Activated CD8-positive, alpha-beta T cell treated with anti-CD3 and anti-CD28 coated beads, Interleukin-2, amount 10 ng/mL, durations not matched to agents 7 days and 5 days (primary cell): ENCODE measurements at places on chromosomes 7 and 10. TPM values are rescaled to one million over a fixed set of nuclear protein-coding genes. Genes with fewer than 3 reads are reported as not detected.

The AKR1C8 gene
- total RNA-seq = 0.18 TPM

The MMRN2 gene
- not detected for total RNA-seq

The SPAM1 gene
- total RNA-seq = not detected

The KIF11 gene
- 85.2 TPM for total RNA-seq

The CLCN1 gene
- total RNA-seq = not detected

The SH2D4B gene
- total RNA-seq = 0.21 TPM

The FAM25A gene
- not detected for total RNA-seq

The SYT15B gene
- 0.32 TPM for total RNA-seq

DNA sequence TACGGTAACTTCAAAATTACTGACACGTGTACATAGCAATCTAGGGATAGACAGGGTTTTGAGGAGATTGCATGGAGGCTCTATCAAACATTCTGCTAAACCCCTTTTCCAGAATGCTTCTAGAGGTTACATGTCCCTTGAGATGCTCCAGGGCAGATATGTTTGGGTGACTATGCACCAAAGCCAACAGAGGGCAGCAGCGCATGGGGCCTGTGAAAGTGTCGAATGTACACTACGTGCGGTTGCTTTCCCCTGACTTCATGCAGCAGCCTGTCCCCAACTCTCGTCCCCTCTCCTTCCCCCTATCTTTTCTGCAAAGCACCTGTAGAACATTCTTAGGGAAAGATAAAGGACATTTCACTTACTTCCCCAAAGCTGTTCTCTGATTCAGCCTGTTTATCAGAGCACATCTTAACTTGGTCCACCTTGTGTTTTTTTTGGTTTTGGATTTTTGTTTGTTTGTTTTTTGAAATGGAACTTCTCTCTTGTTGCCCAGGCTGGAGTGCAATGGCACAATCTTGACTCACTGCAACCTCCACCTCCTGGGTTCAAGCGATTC, 90.2 kb downstream of the UBE3C start:
- no peaks in the 10 kb centered on the region for H3K27me3 ChIP-seq
- H3K27ac ChIP-seq = no peak overlapping the region

GRCh38 chr7:106344861-106345260, 60.1 kb upstream of the NAMPT start:
- H3K27ac ChIP-seq = peak overlapping the region; percentile 7
- H3K4me3 ChIP-seq = no peak overlapping the region
- DNase-seq = no peak

- no peak overlapping the region for H3K27ac ChIP-seq
- H3K4me1 ChIP-seq = peaks cover 5% of the 10 kb centered on the region
- H3K27me3 ChIP-seq = no peaks in the 10 kb centered on the region
These were observed 41.8 kb downstream of the ZCCHC24 start for GRCh38 chr10:79403441-79404230.

DNA sequence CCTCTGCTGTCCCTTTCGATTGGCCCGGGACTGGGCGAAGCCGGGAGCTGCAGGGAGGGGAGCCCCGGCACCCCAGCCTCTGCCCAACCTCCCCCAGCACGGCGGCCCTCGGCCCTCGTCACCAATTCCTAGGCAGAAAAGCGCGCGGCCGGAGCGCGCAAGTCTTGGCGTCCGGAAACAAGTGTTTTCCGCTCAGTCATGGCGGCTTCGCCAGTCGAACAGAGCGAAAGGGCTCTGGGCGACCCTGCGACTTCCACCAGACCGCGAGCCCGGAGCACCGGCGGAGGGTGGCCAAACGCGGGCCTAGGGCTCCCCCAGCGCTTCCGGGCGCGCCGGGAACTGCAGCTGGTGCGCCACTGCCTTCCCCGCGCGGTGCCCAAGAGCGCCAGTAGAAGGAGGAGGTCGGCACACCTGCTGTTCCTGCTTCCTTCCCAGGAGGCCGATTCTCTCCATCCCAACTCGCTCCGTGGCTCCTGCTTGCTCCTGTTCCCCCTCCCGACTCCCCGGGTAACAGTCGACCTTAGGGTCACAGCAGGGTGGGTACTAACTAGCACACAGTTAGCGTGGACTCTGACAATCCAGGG, 729.9 kb downstream of the ZWINT start:
- peaks cover 10% of the 10 kb centered on the region for H3K4me1 ChIP-seq
- H3K27ac ChIP-seq = no peak overlapping the region
- H3K4me3 ChIP-seq = peak overlapping the region; percentile 46
- peaks cover 22% of the 10 kb centered on the region for H3K27me3 ChIP-seq
- peak; percentile 26 for DNase-seq

- no peaks in the 10 kb centered on the region for H3K4me1 ChIP-seq
- H3K27me3 ChIP-seq = no peaks in the 10 kb centered on the region
- no peak overlapping the region for H3K27ac ChIP-seq
- no peaks in the 10 kb centered on the region for H3K36me3 ChIP-seq
- no peak for DNase-seq
These were observed 106.1 kb upstream of the LRRTM3 start for GRCh38 chr10:66819691-66820090.

- no peak overlapping the region for H3K4me3 ChIP-seq
- DNase-seq = no peak
- H3K27ac ChIP-seq = no peak overlapping the region
- H3K27me3 ChIP-seq = no peaks in the 10 kb centered on the region
These were observed 298.9 kb upstream of the HPS1 start for GRCh38 chr10:98745645-98746044.
